ENCODE measurements at places on chromosomes 2 and 18.

DNA sequence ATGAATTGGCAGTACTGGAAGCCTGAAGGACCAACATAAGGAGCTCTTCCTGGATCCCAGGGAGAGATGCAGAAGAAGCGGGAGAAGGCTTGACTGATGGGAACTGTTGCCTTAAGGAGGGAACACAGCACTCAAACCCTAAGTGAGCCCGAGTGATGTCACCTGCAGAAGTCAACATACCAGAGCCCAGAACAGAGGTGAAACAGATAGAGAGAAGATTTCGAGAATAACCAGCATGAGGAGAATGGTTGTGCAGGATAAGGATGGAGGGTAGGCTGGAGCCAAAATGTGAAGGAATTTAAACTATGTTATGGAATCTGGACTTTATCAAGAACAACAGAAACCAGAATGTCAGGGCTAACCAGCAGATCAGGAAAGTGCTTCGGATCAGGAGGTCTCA is 463.1 kb upstream of the DDX18 start:
- DNase-seq = no peak

DNA sequence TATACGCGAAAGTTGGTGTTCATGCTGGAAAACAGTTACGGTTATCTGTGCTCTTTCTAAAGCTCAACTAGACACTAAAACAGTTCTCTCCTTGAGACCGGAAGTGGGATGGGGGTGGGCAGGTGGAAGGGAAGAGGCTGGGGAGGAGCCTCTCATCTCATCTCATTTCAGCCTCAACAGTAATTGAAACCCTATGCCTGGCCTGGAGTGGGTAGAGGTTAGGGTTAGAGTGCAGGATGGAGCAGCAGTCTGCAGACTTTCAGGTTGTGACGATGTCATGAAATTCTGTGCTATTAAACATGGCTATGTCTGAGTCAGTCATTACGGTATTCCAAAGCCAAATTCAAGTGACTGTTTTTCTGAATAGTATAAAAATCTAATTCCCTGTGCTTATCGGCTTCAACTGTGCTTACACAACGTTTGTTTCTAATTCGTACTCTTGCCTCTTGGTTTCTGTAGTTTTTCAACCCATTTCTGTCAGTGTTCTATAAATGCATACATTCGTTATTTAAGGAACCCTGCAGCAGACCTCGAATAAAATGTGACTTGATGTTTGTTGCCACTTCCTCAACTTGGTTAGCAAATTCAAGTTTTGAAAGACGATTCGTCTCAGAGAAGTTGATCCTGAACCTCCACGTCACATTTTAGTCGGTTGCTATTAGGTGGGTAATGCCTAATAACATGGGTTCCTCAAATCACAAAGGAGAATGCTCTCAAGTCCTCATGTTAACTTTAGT is 75.8 kb upstream of the TCF7L1 start:
- no peak for DNase-seq

DNA sequence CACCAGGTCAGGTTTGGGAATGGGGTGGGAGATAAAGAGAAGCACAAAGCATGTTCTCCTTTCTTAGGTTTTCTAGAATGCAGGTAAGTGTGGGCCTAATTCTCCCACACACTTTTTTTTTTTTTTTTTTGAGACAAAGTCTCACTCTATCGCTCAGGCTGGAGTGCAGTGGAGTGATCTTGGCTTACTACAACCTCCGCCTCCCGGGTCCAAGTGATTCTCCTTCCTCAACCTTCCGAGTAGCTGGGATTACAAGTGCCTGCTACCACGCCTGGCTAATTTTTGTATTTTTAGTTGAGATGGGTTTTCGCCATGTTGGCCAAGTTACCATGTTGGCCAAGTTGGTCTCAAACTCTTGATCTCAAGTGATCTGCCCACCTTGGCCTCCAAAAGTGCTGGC is 26.3 kb downstream of the LIPG start:
- no peak for DNase-seq

DNA sequence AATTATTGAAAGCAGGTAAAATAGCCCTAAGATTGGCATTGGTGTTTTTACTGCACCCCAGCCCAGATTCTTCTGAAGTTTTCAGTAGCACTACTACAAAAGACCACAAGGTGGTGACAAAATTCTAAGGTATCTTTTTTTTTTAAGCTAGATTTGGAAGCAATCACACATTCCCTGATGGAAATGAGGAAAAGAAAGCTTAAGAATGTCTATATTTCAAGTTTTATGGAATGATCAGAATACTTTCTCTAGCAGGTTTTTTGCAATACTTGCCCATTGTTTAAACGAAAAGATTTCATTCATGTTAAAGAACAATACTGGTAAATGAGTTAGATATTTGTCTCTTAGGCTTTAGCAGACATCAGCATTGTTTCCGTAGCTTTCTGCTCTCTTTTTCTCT is 32.1 kb upstream of the ZNF638 start:
- DNase-seq = no peak

DNA sequence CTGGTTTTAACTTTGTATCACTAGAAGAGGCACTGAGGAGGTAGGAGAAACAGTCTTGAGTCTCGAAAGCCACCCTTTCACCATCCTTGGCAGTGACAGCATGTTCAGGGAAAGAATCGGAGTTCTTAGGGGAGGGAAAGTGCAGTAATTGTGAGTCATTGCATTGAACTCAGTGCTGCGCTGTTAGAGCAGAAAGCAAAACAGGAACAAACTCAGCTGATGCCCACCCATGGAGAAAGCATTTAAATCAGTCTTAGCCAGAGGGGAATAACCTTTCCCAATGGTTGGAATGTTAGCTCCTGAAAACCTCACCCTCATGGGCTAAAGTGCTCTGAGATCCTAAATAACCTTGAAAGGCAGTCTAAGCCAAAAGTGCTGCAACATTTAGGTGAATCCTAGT is 845.6 kb upstream of the CNTNAP5 start:
- DNase-seq = no peak

DNA sequence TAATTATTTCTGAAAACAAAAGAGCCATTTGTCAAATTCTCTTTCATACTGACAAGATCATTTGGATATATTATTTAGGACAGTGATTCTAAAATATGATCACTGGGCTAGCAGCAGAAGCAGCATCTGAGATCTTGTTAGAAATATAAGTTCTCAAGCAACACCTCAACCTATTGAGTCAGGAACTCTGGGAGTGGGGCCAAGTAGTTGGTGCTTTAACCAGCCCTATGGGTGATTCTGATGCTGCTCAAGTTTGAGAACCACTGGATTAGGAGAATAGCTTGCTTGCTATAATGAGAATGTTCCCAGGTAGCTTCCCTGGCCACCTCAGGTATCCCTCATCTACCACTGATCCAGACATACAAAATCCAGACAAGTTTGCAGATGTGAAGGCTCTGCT is 466.9 kb upstream of the CELF4 start:
- no peak for DNase-seq

Measured in stimulated activated CD8-positive, alpha-beta memory T cell treated with anti-CD3 and anti-CD28 coated beads, Interleukin-2, amount 100 ng/mL, for 1 hour (primary cell).